ENCODE measurements at places on chromosomes 7 and 10.

DNA sequence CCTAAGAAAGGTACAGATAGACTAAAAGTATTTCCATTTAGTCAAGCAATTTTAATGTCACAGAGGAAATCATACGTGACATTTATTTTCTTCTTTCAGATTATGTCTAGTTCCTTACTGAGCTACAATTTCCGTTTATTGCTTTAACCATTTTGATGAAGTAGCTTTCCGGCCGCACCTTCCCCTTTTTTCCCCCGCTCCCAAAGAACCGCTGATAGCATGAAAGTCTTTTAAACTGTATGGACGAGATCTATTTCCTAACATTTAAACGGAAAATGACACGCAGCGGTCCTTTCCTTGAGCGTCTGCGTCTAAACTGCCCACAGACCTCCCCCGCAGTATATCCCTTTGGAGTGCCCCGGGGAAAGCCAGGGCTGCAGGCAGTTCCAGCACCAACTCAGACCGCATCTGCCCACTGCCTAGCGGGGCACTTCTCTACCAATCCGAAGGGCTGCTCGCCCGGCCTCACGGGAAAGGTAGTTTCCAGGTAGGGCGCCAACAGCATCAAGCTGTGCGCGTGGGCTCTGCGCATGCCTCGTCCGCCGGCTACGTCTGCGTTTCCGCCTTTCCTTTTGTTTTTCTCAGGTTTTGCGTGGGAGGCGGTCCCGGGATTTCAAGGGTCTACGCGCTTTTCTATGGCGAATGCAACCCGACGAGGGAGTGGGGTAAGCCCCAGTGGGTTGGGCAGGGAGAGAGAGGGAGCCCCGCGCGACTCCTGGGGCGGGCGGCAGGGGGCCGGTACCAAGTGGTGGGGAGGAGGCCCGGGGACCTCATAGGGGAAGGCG, at the start of gene ZNF33A:
ZNF33A (plus strand) TSS at position 557 of the 785 bp plus-strand sequence. CDS start 1,667 bp downstream, outside the sequence.
- peak; percentile 85 for DNase-seq

DNA sequence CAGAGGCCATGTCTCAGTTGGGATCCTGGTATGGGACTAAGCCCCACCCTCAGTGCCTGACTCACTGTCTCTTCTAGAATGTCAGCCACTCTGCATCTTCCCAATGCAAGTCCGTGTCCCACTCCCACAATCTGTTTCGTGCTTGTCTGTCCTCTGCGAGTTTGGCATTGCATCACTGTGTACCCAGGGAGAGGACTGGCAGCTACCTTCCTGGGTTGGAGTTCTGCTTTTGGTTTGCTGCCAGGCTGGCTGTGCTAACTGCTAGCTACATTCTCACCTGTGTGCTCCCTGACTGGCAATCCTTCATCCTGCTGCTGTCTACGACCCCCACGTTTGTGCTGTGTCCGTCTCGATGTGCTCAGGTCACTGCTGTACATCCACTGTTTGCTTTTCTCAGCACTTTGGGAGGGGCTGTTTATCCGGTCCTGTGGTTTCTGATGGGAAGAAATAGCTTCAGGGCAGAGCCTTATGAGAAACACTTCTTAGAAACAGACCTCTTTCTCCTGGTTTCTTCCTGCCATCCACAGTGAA, 56.0 kb upstream of the GLI3 start:
- no peak for DNase-seq

DNA sequence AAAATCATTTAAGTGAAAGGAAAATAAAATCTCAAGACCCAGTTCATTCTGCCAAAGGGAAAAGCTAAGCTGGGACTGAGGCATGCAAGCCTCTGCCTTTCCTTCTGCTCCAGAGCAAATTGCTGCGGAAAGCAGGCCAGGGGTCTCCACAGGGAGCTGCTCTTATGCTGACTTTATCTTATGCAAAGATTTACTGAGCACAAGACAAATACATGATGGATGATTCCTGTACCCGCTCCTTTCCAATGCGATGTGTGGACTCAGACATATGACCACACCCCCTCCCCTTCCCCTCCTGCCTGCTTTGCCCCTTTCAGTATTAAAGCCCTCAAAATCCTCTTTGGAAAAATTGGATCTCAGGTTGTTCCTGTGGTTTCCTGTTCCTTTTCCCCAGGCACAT, 74.2 kb upstream of the INSIG1 start:
- no peak for DNase-seq

DNA sequence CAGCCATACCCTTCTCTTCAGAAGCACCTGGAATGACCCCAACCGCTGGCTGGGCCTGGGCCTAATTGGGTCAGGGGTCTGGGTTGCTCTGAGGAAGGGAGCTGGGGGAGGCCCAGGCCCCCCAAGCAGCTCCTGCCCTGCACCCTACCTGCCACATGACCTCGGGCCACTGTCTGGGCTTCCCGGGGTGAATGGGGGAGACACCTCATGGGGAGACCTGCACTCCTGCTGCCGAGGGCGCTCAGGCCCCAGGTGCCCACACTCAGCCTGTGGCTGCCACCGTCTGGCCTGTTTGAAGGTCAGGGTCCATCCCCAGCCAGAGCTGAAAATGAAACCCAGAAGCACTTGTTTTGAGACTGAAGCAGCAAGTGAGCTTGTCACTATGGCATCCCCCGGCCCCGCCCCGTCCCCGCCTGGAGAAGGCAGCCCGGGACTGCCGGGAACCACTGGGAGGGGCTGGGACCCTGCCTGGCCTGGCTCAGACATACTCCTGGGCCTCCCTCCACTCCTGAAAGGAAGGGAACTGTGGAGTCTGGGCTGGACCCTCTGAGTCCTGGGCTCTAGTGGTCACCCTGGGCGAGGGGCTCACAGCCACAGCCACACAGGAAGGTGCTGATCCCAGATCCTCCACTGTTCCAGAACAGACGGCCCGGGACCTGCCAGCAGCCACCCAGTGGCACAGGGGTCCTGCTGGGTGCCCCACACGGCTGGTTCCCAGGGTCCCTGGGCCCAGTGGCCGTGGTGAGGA, 7.4 kb upstream of the MICALL2 start:
- DNase-seq: no peak

- DNase-seq: no peak
These were observed 422.0 kb downstream of the PLXNA4 start for GRCh38 chr7:132154248-132154647.

GRCh38 chr7:95476072-95476847, 9.5 kb upstream of the ASB4 start:
- DNase-seq: no peak

DNA sequence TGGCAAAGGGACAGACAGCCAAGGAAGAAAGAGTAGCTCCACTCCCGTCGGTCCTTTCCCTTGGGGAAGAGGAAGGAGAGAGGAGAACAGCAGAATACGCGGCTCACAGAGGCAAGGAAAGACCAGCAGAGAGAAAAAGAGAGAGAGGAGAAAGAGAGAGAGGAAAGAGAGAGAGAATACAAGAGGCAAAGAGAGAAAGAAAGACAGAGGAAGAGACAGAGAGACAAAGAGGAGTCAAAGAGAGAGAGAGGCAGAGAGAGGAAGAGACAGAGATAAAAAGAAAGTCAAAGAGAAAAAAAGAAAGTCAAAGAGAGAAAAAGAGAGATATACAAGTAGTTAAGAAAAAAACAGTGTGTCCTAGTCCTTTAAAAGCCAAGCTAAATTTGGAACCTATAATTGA, 23.4 kb upstream of the CHST3 start:
- DNase-seq: no peak

DNA sequence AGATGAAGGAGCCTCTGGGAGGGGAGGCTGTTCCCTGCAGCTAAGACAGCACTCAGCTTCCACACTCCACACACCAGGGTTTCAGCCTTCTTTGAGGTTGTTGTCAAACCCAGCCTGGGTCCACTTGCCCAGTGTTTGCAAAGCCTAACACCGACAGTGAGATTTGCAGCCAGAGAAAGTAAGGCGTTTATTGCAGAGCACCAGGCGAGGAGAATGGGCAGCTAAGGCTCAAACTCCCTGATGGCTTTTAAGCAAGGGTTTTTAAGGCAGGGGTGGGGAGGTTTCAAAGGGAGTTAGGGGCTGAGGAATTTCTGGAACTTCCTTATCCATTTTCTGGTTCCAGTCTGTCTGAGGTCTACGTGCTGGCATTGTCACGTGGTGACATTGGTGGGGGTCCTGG, 4.7 kb upstream of the ZNF775 start:
- no peak for DNase-seq

DNA sequence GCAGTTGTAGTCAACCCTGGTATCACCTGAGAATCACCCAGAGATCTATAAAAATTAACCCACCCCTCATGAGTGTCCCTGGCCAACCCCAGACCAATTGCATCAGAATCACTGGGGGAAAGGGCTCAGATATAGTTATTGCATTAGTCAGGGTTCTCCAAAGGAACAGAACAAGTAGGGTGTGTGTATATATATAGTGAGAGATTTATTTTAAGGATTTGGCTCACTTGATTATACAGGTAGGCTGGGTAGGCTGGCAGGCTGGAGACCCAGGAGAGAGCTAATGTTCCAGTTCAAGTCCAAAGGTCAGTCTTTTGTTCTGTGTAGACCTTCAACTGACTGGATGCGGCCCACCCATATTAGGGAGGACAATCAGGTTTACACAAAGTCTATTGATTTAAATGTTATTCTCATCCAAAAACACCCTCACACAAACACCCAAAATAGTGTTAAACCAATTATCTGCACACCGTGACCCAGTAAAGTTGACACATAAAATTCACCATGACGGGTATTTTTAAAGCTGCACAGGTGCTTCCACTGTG, 372.9 kb upstream of the NFE2L3 start:
- DNase-seq: no peak

DNA sequence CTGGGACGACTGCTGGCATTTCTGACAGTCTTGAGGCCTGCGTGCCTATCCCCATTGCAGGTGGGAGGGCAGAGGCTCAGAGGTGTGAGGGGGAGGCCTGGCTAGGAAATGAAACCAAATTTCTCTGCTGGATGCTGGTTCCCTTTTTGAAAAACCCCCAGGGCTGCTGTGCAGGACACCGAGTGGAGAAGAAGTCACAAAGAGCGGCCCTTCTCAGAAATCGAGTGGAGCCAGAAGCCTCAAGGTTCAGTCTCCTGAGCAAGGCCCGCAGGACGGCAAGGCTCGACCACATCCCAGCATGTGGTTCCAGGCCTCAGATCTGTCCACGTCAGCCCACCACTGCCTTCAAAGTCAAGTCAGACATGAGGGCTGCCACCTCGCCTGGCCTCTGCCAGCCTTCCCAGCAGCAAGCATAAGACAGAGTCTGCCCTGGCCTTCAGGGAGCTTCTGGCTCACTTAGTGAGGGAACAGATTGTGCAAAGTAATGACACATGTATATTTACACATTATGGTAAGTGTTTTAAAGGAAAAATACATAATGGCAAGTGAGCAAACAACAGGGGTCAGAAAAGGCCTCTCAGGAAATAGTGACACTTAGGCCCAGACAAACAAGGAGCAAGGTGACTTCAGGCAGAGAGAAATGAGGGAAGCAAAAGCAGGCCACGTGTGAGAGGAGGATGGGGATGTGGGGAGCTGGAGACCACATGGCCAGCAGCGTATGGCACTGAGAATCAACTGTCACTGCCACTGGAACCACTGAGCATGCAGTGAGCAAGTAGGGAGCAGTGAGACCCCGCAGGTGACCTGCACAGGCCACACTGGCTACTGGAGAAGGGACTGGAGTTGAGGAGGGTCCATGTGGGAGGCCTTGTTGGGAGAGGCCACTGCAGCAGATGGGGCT, 86.7 kb downstream of the ARHGAP22 start:
- no peak for DNase-seq

DNA sequence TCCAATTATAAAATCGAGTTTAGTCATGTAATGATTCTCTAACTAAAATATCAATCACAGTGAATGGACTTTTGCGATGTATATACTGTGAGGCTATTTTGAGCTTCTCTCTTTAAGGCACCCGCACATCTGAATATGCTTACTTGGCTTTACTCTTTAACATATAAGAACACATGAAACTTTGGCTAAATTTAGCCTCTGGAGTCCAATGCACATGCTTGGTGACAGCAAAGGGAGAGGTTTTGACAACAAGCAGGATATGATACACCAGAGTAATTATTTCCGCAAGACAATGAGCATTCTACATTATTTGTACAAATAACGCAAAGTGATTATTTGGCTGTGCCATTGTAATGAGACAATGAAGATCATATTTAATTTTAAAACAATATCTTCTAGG, 72.4 kb downstream of the ARID5B start:
- DNase-seq: no peak

- DNase-seq: no peak
These were observed 294.3 kb downstream of the BBS9 start for GRCh38 chr7:33423646-33424020.

GRCh38 chr7:55067748-55068147, 48.9 kb downstream of the EGFR start:
- DNase-seq: no peak

DNA sequence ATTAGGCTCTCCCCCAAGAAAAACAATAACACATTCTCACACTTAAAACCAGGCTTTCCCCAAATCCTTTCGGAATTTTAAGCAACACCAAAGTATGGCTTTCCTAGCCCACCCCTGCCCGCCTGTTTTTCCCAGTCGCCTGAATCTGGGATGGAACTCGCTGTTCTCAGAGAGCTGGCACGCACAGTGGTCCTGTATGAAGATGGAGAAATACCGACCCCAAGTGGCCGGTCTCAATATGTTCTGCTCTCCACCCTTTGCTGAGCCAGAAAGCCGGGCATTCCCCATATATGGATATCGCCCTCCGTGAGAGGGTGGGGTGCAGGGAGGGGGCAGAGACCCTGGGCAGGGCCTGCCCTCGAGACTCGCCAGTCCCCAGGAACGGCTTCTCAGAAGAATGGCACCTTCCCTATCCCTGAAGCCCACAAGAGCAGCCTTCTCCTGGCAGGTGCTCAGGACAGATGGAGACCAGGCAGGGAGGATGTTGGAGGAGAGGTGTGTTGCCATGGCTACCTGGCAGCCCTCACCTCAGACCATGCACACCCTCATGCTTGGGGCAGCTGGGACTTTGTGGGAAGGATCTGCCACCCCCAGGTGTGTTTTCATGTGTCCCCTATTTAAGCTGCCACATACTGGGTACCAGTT, 3.4 kb downstream of the TACR2 start:
- DNase-seq: no peak

DNA sequence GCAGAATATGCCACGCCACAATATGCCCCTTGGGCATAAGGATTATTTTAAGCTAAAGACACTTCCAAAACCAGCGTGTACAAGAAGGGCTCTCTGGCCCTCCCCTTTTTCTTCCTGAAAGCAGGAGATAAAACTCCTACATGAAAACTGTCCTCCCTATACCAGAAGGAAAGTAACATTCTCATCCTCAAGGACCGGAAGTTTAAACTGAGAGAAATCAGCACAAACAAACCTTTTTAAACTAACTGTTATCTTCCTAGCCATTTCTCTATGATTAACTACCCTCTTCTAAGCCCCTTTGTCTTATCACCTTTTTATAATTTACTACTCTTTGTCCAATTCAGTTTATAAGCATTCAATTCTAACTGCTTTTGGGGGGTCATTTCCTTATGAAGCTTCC, 16.4 kb upstream of the RAPGEF5 start:
- no peak for DNase-seq

GRCh38 chr10:132459301-132460003, 62.5 kb downstream of the PWWP2B start:
- no peak for DNase-seq

DNA sequence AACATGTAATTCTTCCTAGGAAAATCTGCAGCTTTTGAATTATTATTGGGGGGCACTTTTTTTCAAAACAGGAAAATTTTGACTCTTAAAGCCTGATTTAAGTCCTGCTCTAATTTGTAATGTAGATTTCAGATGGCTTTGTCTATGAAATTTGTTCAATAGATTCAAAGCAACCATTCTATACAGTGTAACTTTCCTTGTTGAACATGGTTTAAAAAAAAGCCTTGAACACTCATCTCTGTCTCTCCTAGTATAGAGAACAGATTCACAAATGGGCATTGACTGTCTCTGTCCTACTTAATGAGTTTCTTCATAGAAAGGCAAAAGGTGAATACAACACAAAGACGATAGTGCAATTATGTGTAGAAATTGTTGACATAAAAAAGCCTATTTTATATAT, 269.4 kb upstream of the ETV1 start:
- no peak for DNase-seq
